ENCODE measurements at places on chromosomes 7 and 10.

GRCh38 chr7:1285556-1286301 lies 53.1 kb downstream of the UNCX start:
- DNase-seq, result no peak

DNA sequence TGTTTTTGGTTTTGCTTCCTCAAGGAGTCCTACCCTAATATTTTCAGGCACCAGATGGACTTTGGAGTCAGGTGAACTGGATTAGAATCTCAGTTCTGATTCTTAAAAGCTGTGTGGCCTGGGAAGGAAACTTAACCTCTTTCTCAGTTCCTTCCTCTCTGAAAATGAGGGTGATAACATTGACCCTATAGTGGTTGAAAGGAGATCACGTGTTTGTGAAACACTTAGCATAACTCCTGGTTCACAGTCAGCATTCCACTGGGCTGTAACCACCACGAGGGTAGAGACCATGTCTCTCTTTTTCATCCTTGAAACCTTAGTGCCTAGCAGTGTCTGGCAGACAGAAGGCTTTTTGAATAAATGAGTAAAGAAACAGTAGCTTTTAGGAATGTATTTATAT lies 16.7 kb downstream of the LSMEM1 start:
- DNase-seq, result no peak

DNA sequence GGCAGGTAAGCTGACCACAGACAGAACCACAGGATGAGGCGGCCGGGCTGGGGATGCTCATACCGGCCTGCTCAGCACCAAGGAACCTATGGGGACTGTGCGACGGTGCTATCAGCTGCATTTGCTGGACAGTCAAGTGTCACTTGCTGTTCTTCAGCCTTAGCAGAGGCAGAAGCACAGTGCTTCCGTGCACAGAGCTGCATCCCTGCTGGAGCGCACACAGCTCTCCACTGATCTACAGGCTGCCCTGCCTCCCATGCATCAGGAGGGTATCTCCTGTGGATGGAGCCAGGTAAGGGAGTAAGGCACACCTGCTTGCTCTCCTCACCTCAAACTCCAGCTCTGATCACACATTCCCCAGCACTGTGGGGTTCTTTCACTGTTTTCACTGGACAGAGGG lies 97.5 kb downstream of the TNS3 start:
- no peak for DNase-seq

GRCh38 chr7:122260336-122260735 lies 44.2 kb downstream of the FEZF1 start:
- DNase-seq, result no peak

DNA sequence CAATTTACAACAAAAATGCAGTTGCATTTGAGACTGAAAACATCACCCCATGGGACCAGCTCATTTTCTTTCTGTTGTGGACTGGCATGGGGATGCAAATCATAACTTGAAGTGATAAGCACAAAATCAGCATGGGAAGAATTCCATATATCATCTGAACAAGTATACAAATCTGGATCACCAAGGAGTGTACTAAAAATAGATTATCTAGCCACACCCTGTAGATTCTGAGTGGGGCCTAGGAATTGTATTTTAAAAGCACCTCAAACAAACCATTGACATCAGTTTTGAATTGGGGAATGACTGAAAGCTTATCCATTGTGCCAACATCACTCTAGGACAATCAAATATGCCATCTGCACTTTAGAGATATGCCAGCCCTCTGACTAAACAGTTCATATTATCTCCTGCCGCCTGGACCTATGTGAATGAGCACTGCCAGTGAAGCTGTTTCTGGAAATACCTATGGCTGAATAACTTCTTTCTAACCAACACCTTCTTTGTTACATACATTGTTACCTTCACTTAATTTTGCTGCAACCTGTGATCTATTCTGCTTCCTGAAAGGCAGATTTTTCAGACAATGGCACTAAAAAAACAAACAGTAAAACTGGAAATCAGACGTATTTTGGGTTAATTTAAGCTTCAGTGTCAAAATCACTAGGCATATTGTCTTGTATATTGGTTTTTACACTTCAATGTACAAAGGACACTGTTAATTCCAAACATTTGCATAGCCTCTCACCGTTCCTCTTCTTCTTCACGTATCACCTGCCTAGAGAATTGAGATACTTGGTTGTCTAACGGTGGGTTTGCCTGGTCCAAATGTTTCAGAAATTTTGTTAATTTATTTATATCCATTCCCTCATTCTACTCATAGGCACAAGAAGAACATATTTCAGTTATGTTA lies 42.4 kb upstream of the HGF start:
- DNase-seq, result no peak

DNA sequence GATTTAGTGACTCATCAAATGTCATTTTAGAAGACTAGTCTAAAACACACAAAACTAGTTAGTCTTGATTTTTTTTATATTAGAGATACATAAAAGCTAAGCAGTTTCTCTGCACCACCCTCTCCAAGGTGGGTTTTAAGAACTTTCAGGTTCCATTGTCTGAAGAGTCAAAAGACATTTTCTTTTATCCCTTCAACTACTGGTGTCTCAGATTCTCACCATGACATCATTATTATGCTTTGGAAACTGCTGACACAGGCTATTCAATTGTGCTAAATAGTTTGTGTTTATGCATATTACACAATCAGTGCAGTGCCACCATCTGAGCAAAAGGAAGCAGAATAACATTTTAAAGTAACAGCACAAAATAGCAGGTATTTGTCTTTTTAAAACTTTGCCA lies 52.2 kb downstream of the IGF2BP3 start:
- no peak for DNase-seq

DNA sequence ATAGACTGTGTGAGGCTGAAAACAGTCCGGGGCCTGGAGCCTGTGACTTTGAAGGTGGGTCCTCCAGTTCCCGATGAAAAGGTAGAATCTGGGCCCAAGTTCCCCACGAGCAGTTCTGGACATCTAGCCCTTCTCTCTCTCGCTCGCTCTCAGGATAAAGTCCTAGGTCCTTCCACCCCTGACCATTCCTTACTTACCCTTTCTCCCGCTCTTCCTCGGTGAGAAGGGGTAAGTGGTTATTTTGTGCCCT lies 713 bp downstream of the IMMP2L start:
- no peak for DNase-seq

DNA sequence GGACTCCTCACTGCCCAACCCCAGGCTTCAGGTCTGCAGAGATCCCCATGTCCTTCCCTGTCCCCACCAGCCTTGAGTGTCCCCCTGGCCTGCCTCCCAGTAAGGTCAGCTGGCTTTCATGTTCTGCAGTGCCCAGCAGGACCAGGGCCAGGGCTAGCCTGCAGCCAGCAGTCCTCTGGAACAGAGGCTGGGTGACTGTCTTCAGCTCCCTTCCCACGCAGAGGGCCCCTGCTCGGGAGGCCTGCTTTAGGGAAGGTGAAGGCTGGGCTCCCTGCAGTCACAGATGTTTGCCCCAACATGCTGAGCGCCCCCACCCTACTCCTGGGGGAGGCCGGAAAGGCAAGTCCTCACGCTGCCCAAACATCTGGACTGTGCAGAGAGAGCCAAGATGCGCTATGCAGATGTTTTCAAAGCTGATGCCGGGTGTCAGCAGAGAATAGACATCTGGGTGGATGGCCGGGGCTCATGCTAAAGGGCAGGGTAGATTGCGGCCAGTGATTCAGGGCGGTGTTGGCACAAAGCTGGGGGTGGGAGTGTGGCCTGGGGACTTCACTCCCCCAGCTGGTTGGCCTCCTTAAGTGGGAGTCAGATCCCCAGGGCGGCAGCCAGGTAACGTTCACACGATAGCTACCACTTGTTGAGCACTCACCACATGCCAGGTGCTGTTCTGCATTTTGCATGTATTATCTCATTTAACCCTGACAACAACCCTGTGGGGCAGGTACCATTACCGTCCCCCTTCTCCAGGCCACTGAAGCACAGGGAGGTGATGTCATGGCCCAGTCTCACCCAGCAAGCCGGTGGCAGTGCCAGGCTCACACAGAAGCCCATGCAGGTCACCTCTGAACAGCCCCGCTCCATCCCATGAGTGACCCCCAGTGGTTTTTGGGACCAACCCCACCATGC lies 71.2 kb upstream of the COL13A1 start:
- no peak for DNase-seq

- DNase-seq, result no peak
Measured at GRCh38 chr10:113434950-113435349, 117.9 kb upstream of the HABP2 start.

GRCh38 chr7:34070511-34071323 lies 165.4 kb downstream of the BMPER start:
- DNase-seq, result no peak

- DNase-seq, result peak; percentile 44
Measured at GRCh38 chr7:44105832-44106231, 1.7 kb downstream of the AEBP1 start.

GRCh38 chr10:115355162-115355760 lies 262.1 kb downstream of the ATRNL1 start:
- DNase-seq, result peak; percentile 73

DNA sequence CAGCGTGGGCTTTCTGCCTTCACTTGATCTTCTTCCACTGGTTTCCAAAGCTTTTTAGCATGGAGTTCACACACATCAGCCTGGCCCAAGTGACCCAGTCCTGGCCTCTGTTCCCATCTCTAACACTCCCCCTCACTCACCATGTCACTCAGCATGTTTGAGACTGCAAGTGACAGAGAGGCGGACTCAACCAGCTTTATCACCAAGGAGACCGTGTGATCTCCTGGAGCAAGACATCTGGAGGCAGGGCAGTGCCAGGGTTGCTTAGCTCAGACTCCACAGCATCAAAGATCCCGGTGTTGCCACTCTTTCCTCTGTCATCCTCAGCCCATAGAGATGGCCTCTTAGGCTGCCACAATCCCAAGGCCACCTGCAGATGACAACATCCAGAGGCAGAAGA lies 39.4 kb downstream of the FAM241B start:
- no peak for DNase-seq

DNA sequence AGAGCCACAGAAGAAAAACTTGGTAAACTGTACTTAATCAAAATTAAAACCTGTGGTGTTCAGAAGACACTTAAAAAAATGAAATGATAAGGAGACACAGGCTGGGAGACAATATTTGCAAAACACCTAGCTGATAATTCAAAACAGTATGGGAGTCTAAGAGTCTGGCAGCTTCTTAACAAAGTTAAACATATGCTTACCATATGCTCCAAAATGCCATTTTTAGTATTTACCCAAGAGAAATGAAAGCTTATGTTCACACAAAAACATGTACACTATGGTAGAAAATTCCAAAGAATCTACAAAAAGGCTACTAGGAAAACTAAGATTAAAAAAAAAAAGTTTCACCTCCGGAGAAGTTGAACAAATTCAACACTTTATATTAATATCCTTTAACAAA lies 48.6 kb downstream of the ITGB1 start:
- no peak for DNase-seq

GRCh38 chr10:118963933-118964332 lies 65.6 kb upstream of the NANOS1 start:
- DNase-seq, result no peak

DNA sequence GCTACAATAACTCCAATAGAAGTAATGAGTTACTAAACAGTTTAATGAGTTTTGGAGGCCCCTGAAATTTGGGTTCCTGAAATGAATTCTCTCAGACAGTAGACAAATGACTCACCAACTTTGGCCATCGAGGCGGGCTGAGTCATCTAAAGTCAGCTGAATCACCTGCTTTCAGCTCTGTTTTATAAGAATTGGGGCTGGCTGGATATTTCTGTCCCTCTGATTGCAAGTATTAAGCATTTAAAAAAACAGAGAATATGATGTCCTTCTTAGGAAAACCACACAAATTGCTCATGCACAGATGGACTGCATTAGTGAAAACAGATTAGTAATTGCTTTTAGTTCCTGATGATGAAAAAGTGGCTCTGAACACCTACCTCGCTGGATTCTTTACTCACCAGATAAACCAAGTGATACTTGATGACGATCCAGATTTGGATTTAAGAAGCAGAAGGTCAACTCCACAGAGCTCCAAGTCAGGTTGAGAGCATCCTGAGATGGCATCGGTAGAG lies 59.1 kb downstream of the ZNF365 start:
- DNase-seq, result no peak

DNA sequence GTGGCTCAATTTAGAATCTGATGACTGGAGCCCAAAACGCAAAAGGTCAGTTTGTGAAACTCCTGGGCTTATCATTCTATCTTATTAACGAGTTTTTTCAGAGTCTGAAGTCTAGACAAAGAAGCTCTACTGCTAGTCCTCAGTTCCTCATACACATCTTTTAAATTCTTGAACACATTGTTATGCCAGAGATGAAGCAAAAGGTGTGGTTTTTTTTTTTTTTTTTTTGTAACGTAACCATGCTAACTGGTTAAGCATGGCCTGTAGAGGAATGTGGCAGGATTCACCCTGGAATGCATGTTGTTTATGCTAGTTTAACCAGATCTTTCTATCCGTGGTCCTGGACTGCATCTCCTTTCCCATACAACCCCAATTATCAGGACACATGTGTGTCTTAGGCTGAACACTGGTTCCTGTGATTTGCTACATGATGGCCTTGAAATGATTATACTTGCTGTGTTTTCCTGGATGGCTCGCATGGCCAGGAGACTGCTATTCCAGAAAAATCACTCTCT lies 79.3 kb upstream of the MDFIC start:
- no peak for DNase-seq

- DNase-seq, result peak; percentile 85
Measured at GRCh38 chr7:131109759-131110296, 217.8 kb upstream of the MKLN1 start.

GRCh38 chr10:117442944-117443685 lies 67.9 kb upstream of the PDZD8 start:
- DNase-seq, result peak; percentile 53

DNA sequence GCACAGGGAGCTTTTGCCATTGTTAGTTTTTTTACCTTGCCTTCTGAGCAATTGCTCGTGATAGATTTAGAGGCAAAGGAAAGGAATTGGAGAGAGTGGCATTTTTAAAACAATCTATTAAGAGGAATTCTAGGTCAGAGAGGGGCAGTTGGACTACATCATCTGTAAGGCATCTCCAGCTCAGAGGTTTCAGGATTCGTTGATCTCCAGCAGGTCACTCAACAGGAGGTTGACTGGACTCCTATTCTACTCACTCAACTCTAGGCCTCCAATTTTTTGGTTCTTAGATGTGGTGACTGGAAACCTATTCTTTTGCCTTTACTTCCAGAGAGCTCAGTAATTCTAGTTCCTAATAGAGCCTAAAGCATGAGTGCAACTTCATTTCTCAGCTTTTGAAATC lies 42.8 kb downstream of the TBXAS1 start:
- DNase-seq, result no peak

GRCh38 chr10:123640016-123640535 lies 26.1 kb upstream of the GPR26 start:
- DNase-seq, result no peak

DNA sequence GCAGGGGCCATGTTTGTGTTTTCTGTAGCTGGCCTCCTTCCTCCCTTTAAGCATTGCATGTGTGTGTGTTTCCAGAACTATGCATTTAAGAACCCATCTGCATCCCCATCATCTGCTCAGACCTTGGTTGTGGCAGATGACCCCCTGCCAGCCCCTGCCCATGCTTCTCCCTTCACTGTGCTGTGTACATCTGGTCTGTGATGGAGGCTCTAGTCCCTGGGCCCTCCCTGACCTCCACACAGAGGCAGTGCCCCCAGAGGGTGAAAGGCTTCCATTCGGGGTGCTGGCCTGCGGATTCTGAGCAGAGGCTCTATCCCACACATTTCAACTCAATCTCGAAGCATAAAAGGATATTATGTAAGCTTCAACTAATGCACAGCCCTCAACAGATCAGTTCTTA lies 89.4 kb downstream of the TACC2 start:
- DNase-seq, result no peak

Data from NAMALWA (cell line).